Astrocyte (in vitro differentiated cells and primary cell): ENCODE measurements at places on chromosomes 6 and 20. TPM values are rescaled to one million over a fixed set of nuclear protein-coding genes. Genes with fewer than 3 reads are reported as not detected.

ADTRP gene
- total RNA-seq, result 0.58 and 0.68 TPM in 2 replicates

- no peak for DNase-seq
These were observed 49.6 kb downstream of the FOXO3 start for GRCh38 chr6:108610270-108610839.

DNA sequence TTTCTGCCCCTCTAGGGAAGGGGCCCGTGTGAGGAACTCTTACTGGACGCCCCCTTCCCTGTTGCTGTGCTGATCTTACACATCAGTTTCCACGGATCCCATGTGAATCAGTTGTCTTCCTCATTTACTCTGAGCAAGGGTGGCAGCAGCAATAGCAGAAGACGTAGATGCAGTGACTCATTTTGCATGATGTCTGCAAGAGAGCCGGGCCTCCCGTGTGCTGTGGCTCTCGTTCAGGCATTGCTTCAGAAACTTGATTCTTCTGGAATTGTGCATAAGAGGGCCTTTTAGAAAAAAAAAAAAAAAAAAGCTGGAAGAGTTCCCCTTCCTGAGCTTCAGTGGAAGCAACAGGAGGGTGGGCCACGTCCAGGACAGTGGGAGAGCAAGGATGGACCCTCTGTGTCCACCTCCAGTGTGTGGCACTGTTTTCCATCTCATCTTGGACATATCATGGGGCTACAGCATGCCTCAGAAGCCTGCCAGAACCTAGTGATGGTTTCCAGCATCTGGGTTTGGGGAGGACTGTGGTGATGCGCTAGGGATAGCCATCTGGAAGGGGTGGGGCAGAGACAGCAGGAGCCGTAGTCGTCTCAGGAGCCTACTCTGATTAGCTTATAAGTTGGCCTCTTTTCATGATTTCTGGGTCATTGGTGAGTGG, 62.1 kb downstream of the FOXO3 start:
- DNase-seq, result peak; percentile 95

- DNase-seq, result no peak
These were observed 259.1 kb downstream of the ZFAND3 start for GRCh38 chr6:38078671-38079070.

- DNase-seq, result no peak
These were observed 34.7 kb upstream of the MAP3K7 start for GRCh38 chr6:90621581-90621980.
